ENCODE measurements at places on chromosomes 2 and 18. TPM values are rescaled to one million over a fixed set of nuclear protein-coding genes. Genes with fewer than 3 reads are reported as not detected.

GRCh38 chr18:79789901-79790890, 7.5 kb upstream of the KCNG2 start:
- no peak for DNase-seq

- DNase-seq = no peak
These were observed 247.8 kb downstream of the TXNL1 start for GRCh38 chr18:56390626-56391025.

DYNAP gene
- not detected for total RNA-seq

LBX2 gene
- 1.3 TPM for total RNA-seq

IL36RN gene
- not detected for total RNA-seq

- no peak for DNase-seq
These were observed 57.6 kb downstream of the MYOM1 start for GRCh38 chr18:3162181-3162580.

- no peak for DNase-seq
These were observed 181.6 kb downstream of the AFF3 start for GRCh38 chr2:99960790-99961189.

SIX3 gene
- 2.0 TPM for total RNA-seq

DNA sequence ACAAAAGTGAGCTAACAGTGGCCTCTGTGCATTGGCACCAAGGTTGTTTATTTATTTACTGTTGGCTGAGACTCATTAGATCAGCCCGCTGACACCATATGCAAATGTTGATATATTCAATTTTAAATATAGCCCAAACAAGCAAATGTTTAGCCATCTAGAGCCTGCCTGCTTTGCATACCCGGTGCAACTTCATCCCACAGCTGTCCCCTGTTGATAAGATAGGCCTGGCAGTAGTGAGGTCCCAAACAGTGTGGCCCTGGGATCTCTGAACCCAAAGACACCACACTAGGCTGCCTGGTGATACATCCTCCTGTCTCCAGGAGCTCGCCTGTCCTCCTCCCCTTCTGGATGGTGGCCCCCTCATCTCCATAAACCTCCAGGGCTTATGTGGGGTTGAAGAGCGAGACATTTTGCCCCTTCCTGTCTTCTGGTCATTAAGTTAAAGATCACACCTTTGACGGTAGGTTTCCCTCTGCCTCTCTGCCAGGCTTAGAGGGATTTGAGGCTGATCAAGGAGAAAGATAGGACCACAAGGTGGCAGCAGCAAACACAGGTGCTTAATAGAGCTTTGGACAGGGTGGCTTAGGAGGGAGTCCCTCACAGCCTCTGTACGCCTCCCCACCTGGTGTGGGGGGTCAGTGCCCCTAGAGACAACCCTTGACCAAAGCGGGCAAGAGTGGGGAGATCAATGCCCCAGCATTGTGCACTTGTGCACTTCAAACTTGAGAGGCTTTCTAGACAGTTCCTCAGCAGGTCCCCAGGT, 23.7 kb upstream of the MYO5B start:
- peak; percentile 6 for DNase-seq

GRCh38 chr2:121483846-121484245, 46.8 kb upstream of the RNU4ATAC start:
- DNase-seq = no peak

AOX1 gene
- total RNA-seq = 0.57 TPM

All from SJCRH30 (cell line).